ENCODE measurements at places on chromosomes 12 and 14.

DNA sequence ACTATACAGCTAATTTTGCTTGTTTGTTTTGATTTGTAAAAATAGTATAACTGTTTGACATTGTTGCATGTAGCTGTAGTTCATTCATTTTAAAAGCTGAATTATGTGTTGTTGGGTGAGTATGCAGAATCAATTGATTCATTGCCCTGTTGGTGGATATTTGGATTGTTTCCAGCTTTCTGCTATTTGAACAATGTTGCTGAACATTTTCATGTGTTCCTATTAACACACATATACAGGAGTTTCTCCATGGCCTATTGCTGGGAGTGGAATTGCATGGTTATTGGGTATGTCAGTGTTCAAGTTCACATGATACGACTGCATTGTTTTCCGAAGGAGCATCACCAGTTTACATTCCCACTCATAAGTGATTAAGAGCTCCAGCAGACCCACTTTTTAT, 75.3 kb downstream of the SRGAP1 start:
- DNase-seq, result no peak

- no peak for DNase-seq
Measured at GRCh38 chr14:73637830-73638229, 7.0 kb upstream of the DNAL1 start.

GRCh38 chr12:76069339-76069738, 15.1 kb downstream of the NAP1L1 start:
- DNase-seq, result no peak

- no peak for DNase-seq
Measured at GRCh38 chr12:29309320-29309902, 71.6 kb downstream of the ERGIC2 start.

- no peak for DNase-seq
Measured at GRCh38 chr12:78457938-78458337, 406.6 kb upstream of the SYT1 start.

DNA sequence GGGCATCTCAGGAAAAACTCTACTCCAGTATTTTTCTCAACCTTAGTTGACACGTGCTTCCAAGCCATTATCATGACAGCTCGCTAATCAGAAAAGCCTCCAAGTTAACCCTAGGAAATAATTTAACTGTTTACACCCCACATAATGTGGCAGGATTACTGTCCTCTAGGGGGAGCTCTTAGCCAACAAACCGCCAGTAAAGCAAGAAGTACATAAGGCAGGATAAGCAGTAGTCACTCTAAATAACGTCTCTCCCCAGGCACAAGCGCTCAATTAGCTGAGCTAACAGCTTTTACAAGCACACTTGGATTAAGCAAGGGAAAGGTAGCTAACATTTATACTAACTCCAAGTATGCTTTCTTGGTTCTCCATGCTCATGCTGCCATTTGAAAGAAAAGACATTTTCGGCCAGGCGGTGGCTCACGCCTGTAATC, 22.8 kb downstream of the APOBEC1 start:
- no peak for DNase-seq

Measured in CD4-positive, alpha-beta T cell (primary cell).